Ascending aorta (tissue), 2 donors: ENCODE measurements at places on chromosomes 1 and 21.

GRCh38 chr1:240029418-240029817 is 62.3 kb upstream of the FMN2 start:
- H3K27ac ChIP-seq, result no peak overlapping the region
- no peaks in the 10 kb centered on the region for H3K27me3 ChIP-seq
- DNase-seq, result no peak
- no peaks in the 10 kb centered on the region for H3K36me3 ChIP-seq
- H3K4me1 ChIP-seq, result no peaks in the 10 kb centered on the region

DNA sequence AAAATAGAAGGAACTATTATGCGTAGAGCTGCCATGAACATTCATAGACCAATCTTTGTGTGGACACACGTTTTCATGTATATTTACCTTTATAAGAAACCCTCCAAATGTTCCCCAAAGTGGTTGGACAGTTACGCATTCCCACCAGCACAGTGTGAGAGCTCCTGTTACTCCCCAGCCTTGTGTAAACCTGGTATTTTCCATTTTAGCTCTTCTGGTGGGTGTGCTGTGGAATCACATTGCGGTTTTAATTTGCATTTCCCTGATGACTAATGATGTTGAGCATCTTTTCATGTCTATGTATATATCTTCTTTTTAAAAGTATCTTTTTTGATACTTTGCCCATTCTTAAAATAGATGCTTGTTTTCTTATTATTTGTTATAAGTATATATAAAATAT is 3.2 kb upstream of the UBASH3A start:
- H3K4me1 ChIP-seq, result no peaks in the 10 kb centered on the region
- H3K27me3 ChIP-seq, result no peaks in the 10 kb centered on the region
- H3K4me3 ChIP-seq, result no peak overlapping the region
- H3K27ac ChIP-seq, result no peak overlapping the region
- DNase-seq, result no peak

DNA sequence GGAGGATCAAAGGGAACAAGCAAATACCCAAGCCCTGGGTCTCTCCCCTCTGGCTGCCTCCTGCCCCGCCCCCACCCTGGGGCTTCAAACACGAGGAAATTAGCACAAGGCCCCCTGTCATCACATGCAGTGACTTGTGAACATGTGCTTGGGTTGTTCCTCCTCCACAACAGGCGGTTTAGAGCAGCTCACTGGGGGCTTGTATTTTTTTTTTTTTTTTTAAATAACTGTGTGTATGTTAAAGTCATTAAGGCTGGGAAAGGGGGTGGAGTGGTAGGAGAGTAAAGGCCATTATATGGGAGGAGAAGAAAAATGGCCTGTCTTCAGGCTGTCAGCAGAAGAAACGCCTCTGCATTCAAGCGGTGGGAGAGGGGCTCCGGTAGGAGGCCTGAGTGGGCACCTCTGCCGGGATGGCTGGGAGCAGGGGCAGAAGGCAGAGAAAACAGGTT is 64.2 kb downstream of the PLXNA2 start:
- H3K27me3 ChIP-seq, result no peaks in the 10 kb centered on the region
- peaks cover 5% of the 10 kb centered on the region for H3K4me1 ChIP-seq
- no peak overlapping the region for H3K4me3 ChIP-seq
- H3K27ac ChIP-seq, result no peak overlapping the region
- no peaks in the 10 kb centered on the region for H3K36me3 ChIP-seq

GRCh38 chr1:203188686-203189232 is 2.3 kb upstream of the CHI3L1 start:
- no peaks in the 10 kb centered on the region for H3K27me3 ChIP-seq
- no peak for DNase-seq
- H3K36me3 ChIP-seq, result no peaks in the 10 kb centered on the region
- H3K4me1 ChIP-seq, result no peaks in the 10 kb centered on the region
- H3K27ac ChIP-seq, result no peak overlapping the region

GRCh38 chr1:3733883-3734589 is 18.2 kb upstream of the CCDC27 start:
- no peak overlapping the region for H3K4me3 ChIP-seq
- H3K4me1 ChIP-seq, result no peaks in the 10 kb centered on the region
- no peak for DNase-seq
- peaks cover 36% of the 10 kb centered on the region for H3K36me3 ChIP-seq
- no peak overlapping the region for H3K27ac ChIP-seq

GRCh38 chr1:202685641-202686040 is 24.6 kb downstream of the SYT2 start:
- no peaks in the 10 kb centered on the region for H3K4me1 ChIP-seq
- no peak overlapping the region for H3K4me3 ChIP-seq
- no peak overlapping the region for H3K27ac ChIP-seq

GRCh38 chr1:205267306-205267902 is 39.7 kb downstream of the TMCC2 start:
- H3K36me3 ChIP-seq, result peaks cover 17% of the 10 kb centered on the region
- no peak for DNase-seq
- H3K27me3 ChIP-seq, result no peaks in the 10 kb centered on the region
- no peaks in the 10 kb centered on the region for H3K4me1 ChIP-seq
- H3K27ac ChIP-seq, result no peak overlapping the region

GRCh38 chr1:54299037-54299436 is 99.1 kb downstream of the MRPL37 start:
- no peaks in the 10 kb centered on the region for H3K27me3 ChIP-seq
- no peaks in the 10 kb centered on the region for H3K36me3 ChIP-seq
- no peak for DNase-seq
- peak overlapping the region; percentile 95 for H3K27ac ChIP-seq

DNA sequence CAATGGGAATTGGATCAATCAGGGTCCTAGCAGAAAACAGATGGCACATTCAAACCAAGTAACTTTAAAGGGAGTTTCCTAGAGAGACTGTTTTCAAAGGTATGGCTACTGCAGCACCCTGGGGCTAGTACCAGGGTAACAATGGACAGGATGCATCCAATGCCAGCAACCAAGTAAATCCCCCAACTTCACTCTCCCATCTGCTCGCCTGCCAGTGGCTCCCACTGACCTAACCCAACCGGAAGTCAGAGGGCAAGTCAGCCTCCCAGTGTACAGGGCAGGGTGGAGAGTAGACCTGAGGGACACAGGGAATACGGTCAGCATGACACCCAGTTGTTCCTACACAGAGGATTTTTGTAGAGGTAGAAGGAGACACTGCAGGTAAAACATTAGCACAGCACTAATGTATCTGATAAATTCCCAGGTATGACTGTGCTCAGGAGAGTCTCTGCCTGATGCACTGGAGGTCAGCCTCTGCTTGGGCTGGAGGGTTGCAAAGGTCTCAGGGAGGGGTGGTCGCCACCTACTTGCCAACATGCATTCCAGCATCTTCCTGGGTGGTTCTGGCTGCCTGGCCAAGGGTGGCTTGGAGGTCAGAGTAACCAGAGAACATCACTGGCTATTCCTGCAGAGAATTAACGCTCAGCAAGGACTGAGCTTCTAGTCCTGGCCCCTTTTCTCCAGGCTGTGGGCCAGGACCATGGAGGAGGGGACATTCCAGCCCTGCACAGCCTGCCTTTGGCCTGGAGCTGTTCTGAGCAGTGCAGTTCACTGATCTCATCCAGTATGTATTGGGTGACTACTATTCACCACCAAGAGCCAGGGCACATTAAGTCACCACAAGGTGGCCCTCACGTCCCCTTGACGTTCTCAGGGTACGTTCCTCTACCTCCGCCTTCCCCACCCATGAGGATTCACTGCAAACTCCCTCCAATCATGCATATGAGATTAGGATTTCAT is 5.1 kb upstream of the GJA4 start:
- peak; percentile 72 for DNase-seq
- H3K4me3 ChIP-seq, result no peak overlapping the region
- peaks cover 10% of the 10 kb centered on the region for H3K4me1 ChIP-seq

DNA sequence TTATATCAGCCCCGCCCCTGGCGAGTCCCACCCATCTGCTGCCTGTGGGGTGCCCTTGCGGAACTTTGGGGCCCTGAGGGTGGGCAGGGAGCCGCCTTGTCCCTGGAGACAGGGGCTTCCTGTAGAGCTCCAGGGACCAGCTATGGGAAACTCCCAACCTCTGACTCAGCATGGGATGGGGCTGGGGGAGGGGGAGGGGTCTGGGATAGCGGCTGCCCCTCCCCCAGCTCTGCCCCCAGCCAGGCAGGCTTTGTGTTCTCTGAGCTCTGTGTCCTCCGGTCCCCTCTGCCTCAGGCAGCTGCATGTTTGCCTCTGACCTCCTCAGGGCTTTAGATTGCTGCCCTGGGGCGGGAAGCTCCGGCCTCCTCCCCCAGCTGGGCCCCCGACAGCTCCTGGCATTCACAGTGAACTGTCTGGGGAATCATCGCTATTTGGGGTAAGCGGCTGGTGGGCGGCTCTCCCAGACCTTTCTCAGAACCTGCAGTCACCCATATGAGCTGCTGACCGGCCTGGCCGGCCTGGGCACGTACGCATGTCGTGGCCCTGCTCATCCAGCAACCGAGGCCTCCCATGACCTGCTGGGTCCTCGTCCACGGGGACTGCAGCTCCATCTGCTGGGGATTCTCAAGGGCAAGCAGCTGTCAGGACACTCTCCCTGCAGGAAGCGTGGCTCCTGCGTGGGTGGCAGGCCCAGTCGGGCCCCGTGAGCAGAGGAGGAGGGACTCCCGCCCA is 17.1 kb downstream of the ARHGEF16 start:
- H3K4me1 ChIP-seq, result no peaks in the 10 kb centered on the region
- no peak overlapping the region for H3K4me3 ChIP-seq
- DNase-seq, result no peak
- H3K27ac ChIP-seq, result no peak overlapping the region
- no peaks in the 10 kb centered on the region for H3K36me3 ChIP-seq

DNA sequence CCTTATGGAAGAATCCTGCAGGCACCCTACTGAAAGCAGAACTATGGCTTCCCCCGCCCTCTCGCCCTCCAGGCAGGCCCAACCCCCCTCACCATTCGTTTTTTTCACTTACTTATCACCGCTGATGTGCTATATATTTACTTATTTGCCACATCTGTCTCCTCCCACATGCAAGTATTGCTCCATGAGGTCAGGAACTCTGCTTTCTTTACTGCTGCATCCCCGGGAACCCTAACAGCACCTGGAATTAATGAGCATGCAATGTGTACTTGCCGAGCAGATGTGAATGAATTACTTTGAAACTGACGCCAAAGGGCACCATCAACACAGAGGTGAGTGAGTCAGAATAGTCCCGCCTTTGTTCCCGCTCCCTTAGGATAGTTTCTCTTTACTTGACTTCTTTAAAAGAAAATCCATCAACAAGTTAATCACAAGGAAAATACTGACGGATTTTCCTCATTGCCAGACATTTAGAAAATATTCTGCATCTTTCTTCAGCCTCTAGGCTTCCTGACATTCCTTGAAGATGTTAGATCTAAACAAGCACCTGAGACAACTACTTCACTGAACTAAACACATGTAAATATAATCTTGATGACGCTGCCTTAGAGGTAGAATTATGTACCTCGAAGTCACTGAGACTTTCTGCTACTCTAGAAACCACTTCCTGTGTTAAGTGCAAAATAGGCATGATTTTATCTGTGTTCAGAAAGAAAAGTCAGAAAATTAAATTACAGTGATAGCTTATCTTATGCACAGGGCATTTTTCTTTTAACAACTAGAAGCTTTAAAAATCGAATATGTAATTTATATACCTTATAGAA is 17.5 kb upstream of the RAB4A start:
- no peak overlapping the region for H3K4me3 ChIP-seq
- no peak overlapping the region for H3K27ac ChIP-seq
- H3K36me3 ChIP-seq, result no peaks in the 10 kb centered on the region
- DNase-seq, result no peak

DNA sequence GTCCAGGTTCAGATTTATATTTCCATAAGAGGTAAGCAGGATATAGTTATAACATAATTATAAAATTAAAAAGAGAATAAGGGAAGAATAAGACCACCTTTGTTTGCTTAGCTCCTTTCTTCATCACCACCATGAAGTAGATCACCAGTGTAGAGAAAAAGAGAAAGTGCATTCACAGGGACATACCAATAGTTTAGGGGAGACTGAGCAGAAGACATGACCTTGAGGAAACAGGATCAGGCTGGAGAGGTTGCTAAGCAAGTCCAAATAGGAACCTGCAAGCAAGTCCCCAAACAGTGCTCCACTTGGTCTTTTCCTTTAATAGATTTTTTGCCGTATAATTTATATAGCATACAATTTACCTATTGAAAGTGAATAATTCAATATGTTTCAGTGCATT is 63.0 kb downstream of the KCNT2 start:
- no peaks in the 10 kb centered on the region for H3K36me3 ChIP-seq
- H3K4me3 ChIP-seq, result no peak overlapping the region
- DNase-seq, result no peak
- H3K27me3 ChIP-seq, result no peaks in the 10 kb centered on the region

- H3K4me1 ChIP-seq, result peaks cover 8% of the 10 kb centered on the region
- no peaks in the 10 kb centered on the region for H3K36me3 ChIP-seq
- H3K27me3 ChIP-seq, result no peaks in the 10 kb centered on the region
- DNase-seq, result peak; percentile 82
- H3K4me3 ChIP-seq, result no peak overlapping the region
These were observed 15.5 kb upstream of the ACTRT2 start for GRCh38 chr1:3005771-3006170.

GRCh38 chr21:40186045-40186444 is 318.8 kb downstream of the PCP4 start:
- H3K27ac ChIP-seq, result no peak overlapping the region
- H3K27me3 ChIP-seq, result no peaks in the 10 kb centered on the region
- no peak for DNase-seq

DNA sequence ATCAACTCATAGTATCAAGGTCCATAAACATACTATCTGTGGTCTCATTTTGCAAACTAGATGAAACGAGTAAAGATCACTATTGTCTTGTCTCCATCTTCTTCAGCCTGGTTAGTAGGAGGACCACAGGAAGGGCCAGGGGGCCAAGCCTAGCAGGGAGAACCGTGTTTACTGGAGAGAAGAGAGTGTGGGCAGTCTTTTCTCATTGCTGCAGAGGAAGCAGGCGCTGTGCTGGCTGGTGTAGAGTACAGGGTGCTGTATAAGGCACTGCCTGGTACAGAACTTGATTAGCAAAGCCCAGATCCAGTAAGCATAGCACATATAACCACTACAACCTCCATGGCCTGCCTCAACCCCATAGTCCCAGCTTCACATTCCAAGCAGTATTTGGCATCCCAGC is 10.0 kb upstream of the B4GALT3 start:
- H3K36me3 ChIP-seq, result no peaks in the 10 kb centered on the region
- H3K4me1 ChIP-seq, result no peaks in the 10 kb centered on the region
- no peak for DNase-seq
- H3K4me3 ChIP-seq, result no peak overlapping the region
- no peaks in the 10 kb centered on the region for H3K27me3 ChIP-seq

DNA sequence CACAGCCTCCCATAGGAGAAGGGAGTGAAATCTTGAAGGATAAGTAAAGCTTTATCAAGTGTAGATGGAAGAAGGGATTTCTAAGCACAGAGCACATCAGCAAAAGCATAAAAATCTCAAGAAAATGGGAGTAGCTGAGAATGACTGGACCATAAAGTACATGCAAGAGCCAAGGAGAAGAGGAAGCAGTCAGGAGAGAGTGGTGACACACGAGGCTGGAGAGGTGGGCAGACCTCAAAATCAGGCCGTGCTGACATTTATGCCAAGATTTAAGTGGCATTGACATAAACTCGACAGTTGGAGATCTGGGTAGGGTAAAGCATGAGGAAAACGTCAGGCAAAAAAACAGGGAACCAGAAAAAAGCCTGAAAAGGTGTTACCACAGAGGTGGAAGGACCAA is 62.3 kb downstream of the GFI1 start:
- H3K27me3 ChIP-seq, result no peaks in the 10 kb centered on the region
- no peak overlapping the region for H3K4me3 ChIP-seq
- no peak for DNase-seq
- H3K4me1 ChIP-seq, result no peaks in the 10 kb centered on the region
- H3K27ac ChIP-seq, result no peak overlapping the region

GRCh38 chr21:45478115-45478801 is 64.0 kb downstream of the SLC19A1 start:
- H3K36me3 ChIP-seq, result peaks cover 86% of the 10 kb centered on the region
- H3K4me3 ChIP-seq, result peak overlapping the region; percentile 4
- H3K4me1 ChIP-seq, result peaks cover 5% of the 10 kb centered on the region
- peak overlapping the region; percentile 31 for H3K27ac ChIP-seq
- H3K27me3 ChIP-seq, result no peaks in the 10 kb centered on the region
